T-helper 22 cell (primary cell): ENCODE measurements at places on chromosomes 7 and 10.

GRCh38 chr10:2948127-2948854, 119.1 kb upstream of the PFKP start:
- DNase-seq, result no peak

GRCh38 chr7:109261781-109262180, 692.1 kb downstream of the DNAJB9 start:
- DNase-seq, result no peak

DNA sequence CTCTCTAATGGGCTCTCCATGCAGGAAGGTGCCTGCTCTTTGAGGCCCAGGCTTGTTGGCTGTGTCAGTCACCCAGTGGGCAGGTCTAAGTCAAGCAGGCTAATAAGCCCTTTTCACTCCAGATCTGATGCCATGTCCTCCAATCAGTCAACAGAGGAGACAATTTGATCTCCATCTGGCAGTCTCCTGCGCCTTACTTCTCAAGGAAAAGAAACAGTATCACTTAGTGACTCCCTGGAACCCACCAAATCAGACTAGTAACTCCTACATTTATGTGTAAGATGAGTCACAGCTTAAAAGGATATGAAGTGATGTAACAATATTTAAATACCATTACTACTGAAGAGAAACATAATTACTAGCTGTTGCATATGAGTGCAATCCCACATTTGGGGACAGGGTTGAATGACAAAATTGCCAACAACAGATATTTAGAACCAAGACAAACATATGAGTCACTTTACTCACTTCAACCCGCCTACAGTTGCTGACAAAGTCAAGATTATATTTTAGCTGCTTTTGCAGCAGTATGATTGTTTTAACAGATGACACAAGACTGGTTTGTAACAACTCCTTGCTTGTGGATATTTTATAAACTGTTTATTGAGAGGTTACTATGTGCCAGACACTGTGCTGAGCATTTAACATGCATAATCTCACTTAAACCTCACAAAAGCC, 72.1 kb downstream of the USP6NL start:
- DNase-seq, result no peak

- no peak for DNase-seq
Measured at GRCh38 chr10:70458329-70459060, 17.0 kb upstream of the NODAL start.
